Stimulated activated CD4-positive, alpha-beta T cell treated with anti-CD3 and anti-CD28 coated beads, TNF-alpha, amount 100 ng/mL, for 24 hours (primary cell): ENCODE measurements at places on chromosomes 16 and 17.

- DNase-seq = no peak
Measured at GRCh38 chr16:81881228-81881627, 102.1 kb downstream of the PLCG2 start.

DNA sequence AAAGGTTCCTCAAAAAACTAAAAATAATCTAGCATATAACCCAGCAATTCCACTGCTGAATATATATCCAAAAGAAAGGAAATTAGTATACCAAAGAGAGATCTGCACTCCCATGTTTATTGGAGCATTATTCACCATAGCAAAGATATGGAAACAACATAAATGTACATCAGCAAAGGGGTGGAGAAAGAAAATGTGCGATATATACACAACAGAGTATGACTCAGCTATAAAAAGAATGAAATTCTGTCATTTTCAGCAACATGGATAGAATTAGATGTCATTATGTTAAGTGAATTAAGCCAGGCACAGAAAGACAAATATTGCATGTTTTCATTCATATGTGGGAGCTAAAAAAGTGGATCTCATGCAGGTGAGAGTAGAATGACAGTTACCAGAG is 279.6 kb upstream of the AXIN2 start:
- no peak for DNase-seq

DNA sequence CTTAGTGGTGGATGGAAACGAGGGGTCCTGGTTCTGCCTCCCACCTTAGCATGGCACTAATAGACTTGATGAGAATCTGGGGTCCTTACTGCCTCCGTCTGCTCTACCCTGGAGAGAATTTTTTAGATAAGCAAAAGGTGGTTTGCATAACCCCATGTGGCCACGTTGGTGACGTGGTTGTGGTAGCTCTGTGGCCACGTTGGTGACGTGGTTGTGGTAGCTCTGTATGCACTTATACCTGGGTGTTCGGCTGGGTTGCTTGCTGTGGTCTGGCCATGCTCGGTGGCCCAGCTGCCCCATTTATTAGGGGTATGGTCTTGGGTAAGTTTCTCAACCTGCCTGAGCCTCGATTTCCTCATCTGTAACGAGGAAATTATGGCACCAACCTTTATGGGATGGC is 13.0 kb downstream of the SPIRE2 start:
- DNase-seq = no peak

- no peak for DNase-seq
Measured at GRCh38 chr16:11620243-11621003, 33.7 kb upstream of the LITAF start.

- peak; percentile 61 for DNase-seq
Measured at GRCh38 chr16:84514874-84515835, 10.7 kb upstream of the MEAK7 start.

DNA sequence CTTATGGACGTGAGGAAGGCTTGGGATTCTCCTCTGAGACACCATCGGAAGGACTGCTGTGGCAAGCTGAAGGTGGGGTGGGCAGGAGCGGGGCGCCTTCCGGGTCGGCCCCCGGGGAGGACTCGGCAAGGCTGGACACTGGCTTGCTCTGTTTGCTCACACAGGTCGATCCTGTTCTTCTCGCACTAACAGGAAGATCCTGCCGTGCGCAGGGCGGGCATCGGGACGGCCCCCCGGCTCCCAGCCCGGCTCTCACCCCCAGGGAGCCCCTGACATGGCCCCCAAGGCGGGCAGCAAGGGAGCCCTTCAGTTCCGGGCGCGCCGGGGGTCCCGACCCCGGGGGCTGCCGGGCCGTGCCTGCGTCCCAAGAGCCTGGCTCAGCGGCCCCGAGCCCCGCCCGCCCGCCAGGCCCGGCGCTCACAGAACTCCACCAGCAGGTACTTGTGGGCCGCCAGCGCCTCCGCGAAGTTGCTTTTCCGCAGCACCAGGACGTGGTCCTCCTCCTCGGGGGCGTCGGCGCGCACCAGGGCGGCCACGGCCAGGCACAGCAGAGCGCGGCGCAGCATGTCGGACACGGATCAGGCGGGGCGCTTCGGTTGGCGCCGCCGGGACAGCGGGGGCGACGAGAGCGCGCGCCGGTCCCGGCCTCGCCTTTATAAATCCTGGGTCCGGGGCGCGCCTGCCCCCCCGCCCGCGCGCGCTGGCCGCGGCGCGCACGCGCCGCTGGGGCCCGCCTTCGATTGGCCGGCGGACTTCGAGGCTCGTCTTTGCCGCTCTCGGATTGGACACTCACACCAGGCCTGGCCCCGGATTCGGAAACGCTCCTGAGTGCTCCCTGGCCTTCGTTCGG is at the start of gene P4HB:
P4HB (minus strand) TSS at position 630 of the 850 bp plus-strand sequence; CDS start at position 566, 64 bp downstream.
- DNase-seq = no peak

DNA sequence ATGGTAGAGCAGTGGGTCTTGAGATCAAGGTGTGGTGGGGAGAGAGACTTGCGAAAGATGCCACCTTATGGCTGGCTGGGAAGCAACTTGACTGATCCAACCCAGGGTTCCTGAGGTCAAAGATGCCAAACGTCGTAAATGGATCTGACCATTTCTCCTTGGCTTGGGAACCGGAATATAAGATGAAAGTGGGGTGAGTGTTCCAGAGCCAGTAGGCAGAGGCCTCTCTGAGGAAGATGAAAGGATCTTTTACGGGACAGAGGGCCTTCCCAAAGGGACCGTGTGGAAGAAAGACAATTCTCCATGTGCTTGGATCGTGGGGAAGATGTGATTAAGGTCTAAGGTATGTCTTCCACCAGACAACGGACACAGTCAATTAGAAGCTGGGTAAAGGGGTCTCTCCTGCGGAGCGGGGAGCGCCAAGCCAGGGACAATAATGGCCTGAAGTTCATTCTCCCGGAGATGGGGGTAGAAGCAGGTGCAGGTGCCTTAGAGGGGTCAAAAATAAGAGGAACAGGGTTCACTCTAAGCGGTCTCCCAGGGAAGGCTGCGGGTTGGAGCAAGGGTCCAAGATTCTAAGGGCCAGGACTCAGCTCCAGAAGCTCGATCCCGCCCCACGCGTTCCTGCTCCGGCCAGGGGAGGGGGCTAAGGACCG is 800 bp downstream of the FXR2 start:
- DNase-seq = no peak

- no peak for DNase-seq
Measured at GRCh38 chr17:6558276-6558675, 1.9 kb upstream of the PITPNM3 start.

DNA sequence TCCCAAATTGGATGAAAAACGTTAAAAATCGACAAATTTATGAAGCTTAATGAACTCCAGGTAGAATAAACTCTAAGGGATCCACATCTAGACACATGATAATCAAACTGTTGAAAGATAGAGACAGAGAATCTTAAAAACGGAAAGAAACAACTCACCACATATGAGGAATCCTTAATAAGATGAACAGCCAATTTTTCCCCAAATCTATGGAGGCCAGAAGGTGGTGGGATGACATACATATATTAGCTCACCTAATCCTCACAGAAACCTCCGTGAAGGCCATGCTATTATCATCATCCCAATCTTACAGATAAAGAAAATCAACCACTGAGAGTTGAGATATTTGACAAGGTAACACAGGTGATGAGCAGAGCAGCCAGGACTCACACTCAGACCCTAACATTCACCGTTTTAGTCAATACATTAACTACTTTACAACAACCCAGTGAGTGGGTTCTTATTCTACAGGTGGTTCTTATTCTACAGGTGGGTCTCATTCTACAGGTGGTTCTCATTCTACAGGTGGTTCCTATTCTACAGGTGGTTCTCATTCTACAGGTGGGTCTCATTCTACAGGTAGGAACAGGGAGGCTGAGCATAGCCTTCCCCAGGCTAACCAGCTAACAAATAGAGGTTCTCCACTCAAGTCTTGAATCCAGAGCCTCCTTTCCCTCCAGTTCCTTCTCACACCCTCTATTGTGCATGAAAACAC is 4.8 kb downstream of the CACNG1 start:
- no peak for DNase-seq

- no peak for DNase-seq
Measured at GRCh38 chr17:22310717-22311686, 618.7 kb downstream of the KCNJ18 start.

GRCh38 chr17:42087042-42087701 is 11.1 kb downstream of the ZNF385C start:
- DNase-seq = no peak

GRCh38 chr16:69581297-69581696 is 15.5 kb downstream of the NFAT5 start:
- DNase-seq = no peak

GRCh38 chr16:1308036-1308976 is 1.1 kb upstream of the UBE2I start:
- no peak for DNase-seq

DNA sequence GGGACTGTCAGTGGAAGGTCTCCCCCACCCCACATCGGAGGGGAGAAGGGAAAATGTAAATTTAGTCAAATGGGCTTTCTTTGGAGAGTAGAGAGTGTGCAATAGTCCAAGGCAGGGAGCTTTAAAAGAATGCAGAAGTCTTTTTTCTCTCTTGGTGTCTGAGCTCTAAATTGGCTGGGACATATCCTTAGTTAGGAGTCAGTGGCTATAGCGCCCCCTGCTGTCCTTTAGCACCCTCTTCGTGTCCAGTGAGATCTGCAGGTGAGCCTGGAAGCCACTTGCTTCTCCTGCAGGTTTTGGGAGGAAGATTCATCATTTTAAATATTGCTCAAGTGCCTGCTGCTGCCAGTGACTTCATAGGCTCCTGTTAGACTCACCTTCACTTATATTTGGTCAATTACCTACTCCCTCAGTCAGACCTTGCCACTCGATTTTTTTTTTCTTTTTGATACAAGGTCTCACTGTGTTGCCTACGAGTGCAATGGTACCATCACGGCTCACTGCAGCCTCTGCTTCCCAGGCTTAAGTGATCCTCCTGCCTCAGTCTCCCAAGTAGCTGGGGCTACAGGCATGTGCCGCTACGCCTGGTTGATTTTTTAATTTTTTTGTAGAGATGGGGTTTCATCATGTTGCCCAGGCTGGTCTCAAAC is 174.8 kb downstream of the PRKCB start:
- peak; percentile 78 for DNase-seq

- no peak for DNase-seq
Measured at GRCh38 chr16:82658796-82659195, 32.0 kb downstream of the CDH13 start.

GRCh38 chr16:9077091-9077809 is 14.2 kb upstream of the HAPSTR1 start:
- no peak for DNase-seq

DNA sequence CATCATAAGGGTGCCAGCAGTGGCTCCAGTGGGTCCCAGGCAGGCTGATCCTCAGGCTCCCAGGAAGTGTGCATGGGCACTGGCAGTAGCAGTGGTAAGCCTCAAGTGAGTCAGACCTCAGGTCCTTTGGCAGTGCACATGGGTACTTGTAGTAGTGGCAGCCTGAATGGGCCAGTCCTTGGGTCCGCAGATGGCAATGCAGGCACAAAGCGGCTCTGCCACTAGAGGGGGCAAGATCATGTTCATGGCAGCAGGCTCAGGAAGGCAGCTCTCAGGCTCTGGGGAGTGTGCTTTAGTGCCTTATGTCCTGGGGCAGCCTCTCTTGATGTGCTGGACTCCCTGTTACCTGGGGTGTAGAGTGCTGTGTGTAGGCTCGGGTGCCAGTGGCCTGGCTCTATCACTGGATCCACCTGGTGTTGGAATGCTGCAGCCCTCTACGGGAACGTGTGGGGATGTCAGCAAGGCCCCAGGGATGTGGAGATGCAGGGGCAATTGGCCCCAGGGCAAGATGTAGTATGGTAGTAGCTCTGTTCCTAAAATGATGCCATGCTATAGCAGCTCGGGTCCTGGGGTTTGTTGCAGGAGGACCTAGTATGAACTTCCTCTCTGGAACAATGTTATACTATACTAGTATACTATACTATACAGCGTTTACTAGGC is 11.0 kb downstream of the ACSM3 start:
- DNase-seq = peak; percentile 64

DNA sequence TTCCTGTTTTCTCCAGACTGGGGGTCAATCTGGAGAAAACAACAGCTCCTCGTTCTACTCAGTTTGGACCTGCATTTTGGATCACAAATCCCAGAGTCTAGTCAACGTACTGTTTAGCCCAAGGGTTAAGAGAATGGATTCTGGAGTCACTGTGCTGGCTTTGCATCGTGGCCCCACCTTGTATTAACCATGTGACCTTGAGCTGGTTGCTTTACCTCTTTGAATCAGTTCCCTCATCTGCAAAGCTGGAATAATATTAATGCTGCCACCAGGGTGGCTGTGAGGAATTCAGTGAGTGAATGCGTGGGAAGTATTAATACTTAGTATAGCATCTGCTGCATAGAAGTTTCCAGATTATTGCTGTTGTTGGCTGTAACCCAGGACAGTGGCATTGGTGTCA is 11.3 kb upstream of the DHRS7C start:
- no peak for DNase-seq

GRCh38 chr16:24858219-24859041 is 12.7 kb downstream of the SLC5A11 start:
- DNase-seq = peak; percentile 1

- DNase-seq = no peak
Measured at GRCh38 chr16:27600381-27600780, 50.4 kb downstream of the KATNIP start.

- DNase-seq = no peak
Measured at GRCh38 chr16:49575346-49576172, 202.0 kb downstream of the C16orf78 start.

- DNase-seq = no peak
Measured at GRCh38 chr17:2735896-2736295, 13.6 kb downstream of the CCDC92B start.

GRCh38 chr17:49634485-49634860 is 43.4 kb downstream of the SPOP start:
- no peak for DNase-seq

GRCh38 chr17:79476074-79476652 is 134.7 kb downstream of the RBFOX3 start:
- no peak for DNase-seq

- peak; percentile 75 for DNase-seq
Measured at GRCh38 chr16:807347-808084, 7.0 kb upstream of the GNG13 start.

DNA sequence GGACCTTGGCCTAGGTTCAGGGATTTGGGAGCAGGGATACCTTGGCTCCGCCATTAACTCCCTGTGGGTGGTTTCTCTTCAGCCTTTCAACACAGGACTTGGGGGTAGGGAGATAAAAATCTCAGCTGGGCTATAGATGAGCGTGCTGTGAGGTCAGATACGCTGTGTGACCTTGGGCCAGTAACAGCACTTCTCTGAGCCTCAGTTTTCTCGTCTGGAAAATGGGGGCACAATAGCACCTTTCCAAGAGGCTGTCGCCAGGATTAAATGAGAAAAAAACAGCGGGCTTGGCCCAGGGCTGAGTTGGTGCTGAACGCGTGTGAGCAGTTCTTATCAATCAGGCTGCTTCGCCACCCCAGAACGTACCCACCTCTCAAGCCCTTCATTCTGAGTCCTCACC is 17.6 kb downstream of the CCDC92B start:
- DNase-seq = no peak
